Stimulated activated CD4-positive, alpha-beta T cell treated with anti-CD3 and anti-CD28 coated beads, TNF-alpha, amount 100 ng/mL, for 1 hour (primary cell): ENCODE measurements at places on chromosomes 6 and 20.

GRCh38 chr6:158474961-158475343 is 84.9 kb upstream of the TMEM181 start:
- no peak for DNase-seq

DNA sequence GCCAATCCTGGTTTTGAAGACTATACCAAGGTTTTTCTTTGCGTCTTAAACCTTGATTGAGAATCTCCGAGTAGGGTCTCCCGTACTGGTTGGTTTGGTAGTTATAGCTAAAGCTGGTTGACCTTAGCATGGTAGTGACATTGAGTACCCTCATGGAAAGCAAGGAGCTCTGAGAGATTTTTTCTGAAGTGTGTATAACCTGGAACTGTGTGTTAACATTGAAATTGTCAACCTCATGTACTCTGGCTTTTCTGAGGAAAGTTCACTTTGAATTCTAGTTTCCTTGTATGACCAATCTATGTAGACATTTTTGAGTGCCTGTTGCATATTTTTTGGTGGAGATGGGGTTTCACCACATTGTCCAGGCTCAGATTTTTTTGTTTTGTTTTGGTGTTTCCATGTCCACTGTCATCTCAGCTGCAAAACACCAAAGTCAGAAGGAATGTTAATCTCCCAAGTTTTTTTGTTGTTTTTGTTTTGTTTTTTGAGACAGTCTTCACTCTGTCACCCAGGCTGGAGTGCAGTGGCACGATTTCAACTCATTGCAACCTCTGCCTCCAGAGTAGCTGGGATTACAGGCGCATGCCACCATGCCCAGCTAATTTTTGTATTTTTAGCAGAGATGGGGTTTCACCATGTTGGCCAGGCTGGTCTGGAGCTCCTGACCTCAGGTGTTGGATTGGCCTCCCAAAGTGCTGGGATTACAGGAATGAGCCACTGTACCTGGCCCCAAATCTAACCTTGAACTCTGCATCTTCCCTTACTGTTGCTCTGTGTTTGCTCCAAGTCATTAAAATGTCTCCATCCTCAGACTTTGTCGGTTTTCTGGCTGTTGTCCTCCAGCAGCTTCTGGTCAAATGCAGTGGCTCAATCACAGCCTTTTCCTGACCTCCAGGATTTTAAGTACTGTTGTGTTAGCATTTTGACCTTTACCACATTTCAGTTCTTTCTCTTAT is 4.3 kb downstream of the RPS12 start:
- DNase-seq = no peak

GRCh38 chr6:106163966-106164877 is 78.1 kb downstream of the PRDM1 start:
- no peak for DNase-seq

DNA sequence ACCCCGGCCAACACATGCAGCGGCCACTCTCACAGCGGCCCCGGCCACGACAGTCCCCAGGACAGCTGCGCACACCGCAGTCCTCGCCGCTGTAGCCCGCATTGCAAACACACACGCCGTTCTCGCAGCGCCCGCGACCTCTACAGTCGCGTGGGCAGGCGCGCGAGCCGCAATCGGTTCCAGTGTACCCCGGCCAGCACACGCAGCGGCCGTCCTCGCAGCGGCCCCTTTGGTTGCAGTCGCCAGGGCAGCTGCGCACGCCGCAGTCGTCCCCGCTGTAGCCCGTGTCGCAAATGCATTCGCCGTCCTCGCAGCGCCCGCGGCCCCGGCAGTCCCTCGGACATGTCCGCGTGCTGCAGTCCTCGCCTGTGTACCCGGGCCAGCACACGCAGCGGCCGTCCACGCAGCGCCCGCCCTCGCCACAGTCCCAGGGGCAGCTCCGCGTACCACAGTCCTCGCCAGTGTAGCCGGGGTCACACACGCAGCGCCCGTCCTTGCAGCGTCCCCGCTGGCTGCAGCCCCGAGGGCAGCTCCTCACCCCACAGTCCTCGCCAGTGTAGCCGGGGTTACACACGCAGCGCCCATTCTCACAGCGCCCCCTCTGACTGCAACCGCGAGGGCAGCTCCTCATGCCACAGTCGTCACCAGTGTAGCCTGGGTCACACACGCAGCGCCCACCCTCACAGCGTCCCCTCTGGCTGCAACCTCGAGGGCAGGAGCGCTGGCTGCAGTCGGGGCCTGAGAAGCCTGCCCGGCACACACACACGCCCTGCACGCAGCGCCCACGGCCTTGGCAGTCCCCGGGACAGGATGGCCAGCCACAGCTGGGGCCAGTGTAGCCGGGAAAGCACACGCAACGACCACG is 12.5 kb downstream of the TNXB start:
- no peak for DNase-seq
